ENCODE measurements at places on chromosomes 7 and 10.

DNA sequence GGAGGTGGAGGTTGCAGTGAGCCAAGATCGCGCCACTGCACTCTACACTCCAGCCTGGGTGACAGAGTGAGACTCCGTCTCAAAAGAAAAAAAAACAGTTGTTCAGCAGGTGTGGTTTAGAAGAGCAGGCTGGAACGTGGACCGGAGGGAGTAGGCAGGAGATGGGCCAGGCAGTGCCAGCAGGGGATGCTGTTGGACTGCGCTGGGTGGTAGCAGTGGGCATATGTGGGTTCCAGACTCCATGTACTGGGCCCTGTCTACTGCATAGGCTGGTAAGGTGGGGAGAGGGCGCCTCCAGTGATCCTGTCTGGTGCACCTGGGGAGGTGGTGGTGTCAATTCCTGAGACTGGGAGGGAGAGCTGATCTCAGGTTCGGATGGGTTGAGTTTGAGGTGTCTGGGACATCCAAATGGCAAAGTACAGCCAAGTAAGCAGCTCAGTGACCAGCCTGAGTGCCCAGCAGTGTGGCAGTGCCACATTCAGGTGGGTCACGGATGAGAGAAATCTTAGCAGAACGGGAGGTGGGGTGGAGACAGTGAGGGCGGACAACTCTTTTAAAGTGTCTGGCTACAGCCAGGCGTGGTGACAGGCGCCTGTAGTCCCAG is 25.9 kb downstream of the SFXN4 start:
- DNase-seq, result peak; percentile 56

- no peak for DNase-seq
Observed at GRCh38 chr7:106770191-106770590, 94.9 kb upstream of the PIK3CG start.

DNA sequence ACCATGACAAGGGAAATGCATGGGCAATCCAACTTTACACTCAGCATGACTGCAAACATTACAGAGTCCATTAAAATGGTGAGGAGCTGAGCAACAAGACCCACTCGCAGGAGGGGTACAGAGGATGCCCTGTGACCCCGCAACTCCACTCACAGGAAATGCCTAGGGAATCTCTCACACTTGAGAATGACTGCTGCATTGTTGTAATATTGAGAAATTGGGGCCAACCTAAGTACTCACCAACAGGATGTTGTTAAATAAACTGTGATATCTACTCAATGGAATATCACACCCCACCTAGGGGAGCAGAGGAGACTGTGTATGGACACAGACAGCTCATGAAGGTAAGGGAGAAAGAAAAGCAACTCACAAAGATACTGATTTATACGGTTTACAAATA is 53.4 kb upstream of the CAMK2B start:
- no peak for DNase-seq

- no peak for DNase-seq
Observed at GRCh38 chr7:127782654-127783559, 130.9 kb downstream of the SND1 start.

DNA sequence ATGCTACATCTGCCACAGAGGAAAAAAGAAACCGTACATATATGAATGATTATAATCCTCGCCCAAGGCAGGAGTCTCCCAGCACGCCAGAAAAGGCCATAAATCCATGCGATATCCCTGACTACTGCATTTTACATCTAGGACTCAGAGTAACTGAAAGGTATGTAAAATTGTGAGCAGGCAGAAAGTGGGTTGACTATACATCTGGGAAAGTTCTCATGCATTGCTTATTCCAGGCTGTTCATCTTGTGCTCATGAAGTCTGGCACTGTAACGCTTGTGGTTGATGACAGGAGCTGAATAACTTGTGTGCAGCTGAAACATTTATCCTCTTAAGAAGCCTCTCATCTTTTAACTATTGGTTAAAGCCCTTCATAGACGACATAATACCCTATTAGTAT is 193.4 kb upstream of the STEAP4 start:
- no peak for DNase-seq

- DNase-seq, result no peak
Observed at GRCh38 chr10:93657757-93658156, 44.6 kb downstream of the FRA10AC1 start.

GRCh38 chr7:133026210-133026859 is 55.6 kb downstream of the CHCHD3 start:
- DNase-seq, result no peak

DNA sequence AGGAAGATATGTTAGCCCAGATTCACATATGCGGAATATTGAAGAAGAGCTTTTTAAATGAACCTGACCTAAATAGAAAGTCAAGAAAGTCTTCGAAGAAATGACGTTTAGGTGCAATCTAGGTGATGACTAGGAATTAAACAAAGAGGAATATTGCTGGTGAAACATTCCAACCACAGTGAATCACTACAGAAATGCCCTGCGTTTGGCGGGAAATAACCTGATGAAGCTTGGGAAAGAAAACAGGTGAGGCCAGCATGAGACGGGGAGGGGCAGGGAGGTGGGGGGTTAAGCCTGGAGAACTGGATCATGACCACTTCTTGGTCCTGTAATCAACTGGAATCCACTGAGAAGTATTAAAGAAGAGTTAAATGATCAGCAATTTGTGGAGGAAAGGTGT is 299.4 kb upstream of the VSTM2A start:
- DNase-seq, result no peak

GRCh38 chr10:50422259-50422658 is 170.9 kb upstream of the ASAH2 start:
- no peak for DNase-seq

GRCh38 chr10:71840958-71841335 is 10.1 kb downstream of the PSAP start:
- DNase-seq, result no peak

DNA sequence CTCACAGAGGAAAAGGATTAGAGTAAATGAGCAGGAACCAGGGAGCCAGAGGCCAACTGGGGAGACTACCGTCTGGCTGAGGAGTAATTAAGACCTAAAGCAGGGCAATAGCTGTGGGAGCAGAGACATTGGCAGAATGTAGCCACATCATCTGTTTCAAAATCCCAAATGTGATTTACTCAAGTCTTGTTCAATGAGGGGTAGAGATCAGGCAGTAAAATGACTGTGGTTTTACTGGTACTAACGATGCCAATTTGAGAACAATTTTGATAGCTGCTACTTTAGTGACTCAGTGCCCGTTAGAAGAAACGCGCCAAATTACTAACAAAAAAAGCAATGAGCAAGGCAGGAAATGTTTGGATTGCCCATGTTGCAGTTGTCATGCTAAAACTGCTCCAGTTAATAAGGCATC is 12.7 kb upstream of the MIOS start:
- no peak for DNase-seq

DNA sequence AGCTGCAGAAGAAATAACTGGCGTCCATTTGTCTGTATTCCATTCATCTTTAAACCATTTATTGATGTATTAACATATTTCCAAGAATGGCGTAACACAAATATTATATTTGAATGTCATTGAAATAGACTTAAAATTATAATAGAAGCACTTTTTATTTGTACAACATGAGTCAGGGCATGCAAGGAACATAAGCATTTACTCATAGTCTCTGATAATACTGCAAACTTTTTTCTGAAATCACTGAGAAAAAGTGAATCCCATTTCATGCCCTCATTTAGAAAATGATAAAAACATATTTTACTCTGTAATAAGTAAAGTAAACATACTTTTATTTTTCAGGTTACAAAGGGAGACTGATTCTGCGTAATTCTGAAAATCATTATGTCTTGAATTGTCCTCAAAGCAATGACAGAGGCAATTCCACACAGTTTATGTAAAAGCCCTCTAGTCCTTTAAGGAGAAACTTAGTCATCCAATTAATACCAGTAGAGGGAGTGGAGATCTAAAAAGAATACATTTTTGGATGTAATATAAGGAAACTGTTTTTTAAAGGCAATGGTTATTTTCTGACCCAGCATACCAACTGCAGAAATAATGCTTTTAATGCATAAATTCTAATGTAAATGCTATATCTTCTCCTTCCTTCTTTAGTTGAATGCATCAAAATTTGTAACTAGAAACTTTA is 58.1 kb downstream of the AGMO start:
- no peak for DNase-seq

- no peak for DNase-seq
Observed at GRCh38 chr7:151339651-151340382, 1.8 kb upstream of the NUB1 start.

GRCh38 chr10:107425931-107426553 is 261.5 kb upstream of the SORCS1 start:
- no peak for DNase-seq

- DNase-seq, result no peak
Observed at GRCh38 chr7:884191-885003, 8.0 kb downstream of the GET4 start.

DNA sequence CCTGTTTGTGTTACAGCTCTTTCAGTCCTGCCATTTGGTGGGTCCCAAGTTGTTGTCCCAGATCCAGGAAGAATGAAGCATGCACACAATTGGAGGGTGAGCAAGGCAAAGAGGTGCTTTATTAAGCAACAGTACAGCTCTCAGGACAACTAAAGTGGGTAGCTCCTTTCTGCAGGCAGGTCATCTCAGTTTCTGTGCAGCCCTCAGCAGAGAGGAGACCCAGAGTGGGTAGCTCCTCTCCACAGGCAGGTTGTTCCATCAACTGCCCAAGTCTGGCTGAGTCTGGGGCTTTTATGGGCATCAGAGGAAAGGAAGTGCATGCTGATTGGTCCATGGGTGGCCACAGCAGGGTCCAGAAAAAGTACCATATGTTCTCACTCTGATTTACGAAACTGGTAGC is 624.5 kb downstream of the LRMDA start:
- DNase-seq, result no peak

Data from activated CD8-positive, alpha-beta memory T cell treated with anti-CD3 and anti-CD28 coated beads, Interleukin-2, amount 50 U/mL, for 4 hours (primary cell).